Fibroblast of skin of scalp (primary cell): ENCODE measurements at places on chromosomes 1 and 21.
A peak's percentile ranks its signal among the peaks of the same experiment; 100 is the strongest.

- DNase-seq, result no peak
These were observed 4.7 kb downstream of the C8A start for GRCh38 chr1:56859287-56859686.

- no peak for DNase-seq
These were observed 35.2 kb downstream of the LRP8 start for GRCh38 chr1:53292690-53293089.

- DNase-seq, result no peak
These were observed 3.6 kb downstream of the RPS8 start for GRCh38 chr1:44778705-44779576.

DNA sequence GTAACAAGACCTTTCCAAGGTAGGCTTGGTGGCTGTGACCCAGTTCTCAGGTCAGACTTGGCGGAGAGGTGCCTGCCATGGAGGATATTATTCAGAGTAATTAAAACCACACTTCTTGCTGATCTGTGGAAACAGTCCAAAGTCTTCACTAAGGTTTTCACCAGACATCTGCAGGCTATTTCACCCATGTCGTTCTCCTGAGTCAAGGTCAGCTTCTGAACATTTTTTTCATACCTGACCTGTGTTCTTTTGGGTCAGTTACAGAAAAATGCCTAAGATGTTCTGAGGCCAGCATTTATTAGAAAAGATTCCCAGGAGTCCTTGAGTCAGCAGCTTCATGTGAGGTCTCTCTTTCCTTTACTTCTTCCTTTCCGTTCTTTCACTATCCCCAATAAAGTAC is 54.9 kb downstream of the RGL1 start:
- DNase-seq, result peak; percentile 66
